ENCODE measurements at places on chromosomes 3 and 15. TPM values are rescaled to one million over a fixed set of nuclear protein-coding genes. Genes with fewer than 3 reads are reported as not detected.

The ZDHHC23 gene
- total RNA-seq: 23.6 TPM

The IP6K2 gene
- 50.2 TPM for total RNA-seq

The ADAMTS7 gene
- 1.0 TPM for total RNA-seq

The SLC9A9 gene
- not detected for total RNA-seq

The OSBPL10 gene
- total RNA-seq: 88.1 TPM

The SEMA6D gene
- 0.03 TPM for total RNA-seq

The ZBED2 gene
- 0.10 TPM for total RNA-seq

- no peaks in the 10 kb centered on the region for H3K27me3 ChIP-seq
- H3K4me3 ChIP-seq: peak overlapping the region; percentile 97
- peaks cover 8% of the 10 kb centered on the region for H3K36me3 ChIP-seq
- peaks cover 6% of the 10 kb centered on the region for H3K4me1 ChIP-seq
Observed at GRCh38 chr3:58307639-58308215, 1.4 kb downstream of the HTD2 start.

DNA sequence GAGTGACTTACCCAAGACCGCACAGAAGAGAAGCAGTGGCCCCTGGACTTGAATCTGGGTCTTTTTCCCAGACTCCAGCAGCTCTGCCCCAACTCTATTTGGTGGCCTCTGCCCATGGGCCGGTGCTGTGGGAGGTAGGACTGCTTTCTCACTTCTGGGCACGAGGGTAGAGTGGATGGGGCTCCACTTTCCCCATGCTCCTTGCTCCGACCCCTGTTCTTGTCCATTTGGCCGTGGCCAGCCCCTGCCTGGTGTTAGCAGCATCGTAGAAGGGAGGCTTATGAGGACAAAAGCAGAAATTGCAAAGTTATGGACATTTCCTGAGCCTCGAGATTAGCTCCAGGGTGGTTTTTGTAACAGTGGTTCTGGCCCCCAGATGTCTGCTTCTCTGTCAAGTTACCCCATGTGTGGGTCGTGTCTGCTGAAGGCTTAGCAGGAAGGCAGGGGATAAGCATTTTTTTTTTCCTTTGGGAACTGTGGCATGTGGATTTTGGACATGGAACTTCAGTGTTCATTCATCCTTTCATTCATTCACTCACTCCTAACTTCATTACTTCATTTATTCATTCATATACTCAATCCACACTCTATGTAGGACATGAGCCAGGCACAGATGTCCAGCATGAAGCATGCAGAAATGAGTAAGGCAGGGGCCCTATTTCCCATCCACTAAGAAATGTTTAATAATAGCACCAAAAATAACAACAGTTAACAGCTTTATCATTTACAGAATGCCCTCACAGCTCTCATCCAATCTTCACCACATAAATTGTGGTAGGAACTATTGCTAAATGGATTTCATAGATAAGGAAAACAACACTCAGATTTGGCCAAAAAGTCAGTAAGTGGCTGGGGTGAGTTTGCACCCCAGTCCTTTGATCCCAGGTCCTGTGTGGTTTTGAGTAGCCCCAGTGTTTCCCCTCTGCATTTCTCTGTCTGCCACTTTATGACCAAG, 180.5 kb downstream of the OPA1 start:
- H3K4me1 ChIP-seq: no peaks in the 10 kb centered on the region
- no peaks in the 10 kb centered on the region for H3K27me3 ChIP-seq
- no peaks in the 10 kb centered on the region for H3K36me3 ChIP-seq
- DNase-seq: no peak
- no peak overlapping the region for H3K4me3 ChIP-seq
- H3K27ac ChIP-seq: no peak overlapping the region

DNA sequence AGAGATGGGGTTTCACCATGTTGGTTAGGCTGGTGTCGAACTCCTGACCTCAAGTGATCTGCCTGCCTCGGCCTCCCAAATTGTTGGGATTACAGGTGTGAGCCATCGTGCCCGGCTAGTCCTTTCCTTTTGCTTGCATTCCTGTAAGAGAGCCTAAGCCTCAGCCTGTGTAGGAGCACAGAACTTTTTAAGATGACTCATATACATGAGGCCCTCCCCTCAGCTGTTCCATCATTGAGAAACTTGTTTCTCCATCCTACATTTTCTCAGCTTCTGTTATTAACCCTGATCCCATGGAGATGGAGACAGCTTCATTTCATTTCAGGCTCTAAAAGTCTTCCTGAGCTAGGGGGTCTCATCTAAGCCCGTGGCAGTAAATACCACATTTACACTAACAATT, 123.3 kb downstream of the PLOD2 start:
- H3K27me3 ChIP-seq: no peaks in the 10 kb centered on the region
- no peaks in the 10 kb centered on the region for H3K4me1 ChIP-seq
- H3K4me3 ChIP-seq: no peak overlapping the region
- DNase-seq: no peak
- H3K36me3 ChIP-seq: no peaks in the 10 kb centered on the region

- no peak overlapping the region for H3K4me3 ChIP-seq
- H3K27me3 ChIP-seq: no peaks in the 10 kb centered on the region
- H3K4me1 ChIP-seq: no peaks in the 10 kb centered on the region
- no peak for DNase-seq
- no peaks in the 10 kb centered on the region for H3K36me3 ChIP-seq
Observed at GRCh38 chr3:42368861-42369260, 41.5 kb downstream of the LYZL4 start.

GRCh38 chr15:98723195-98723594, 74.9 kb downstream of the IGF1R start:
- no peaks in the 10 kb centered on the region for H3K27me3 ChIP-seq
- peak overlapping the region; percentile 72 for H3K27ac ChIP-seq
- no peaks in the 10 kb centered on the region for H3K36me3 ChIP-seq
- peaks cover 83% of the 10 kb centered on the region for H3K4me1 ChIP-seq
- no peak for DNase-seq
- no peak overlapping the region for H3K4me3 ChIP-seq

- H3K4me1 ChIP-seq: peaks cover 15% of the 10 kb centered on the region
- H3K4me3 ChIP-seq: peak overlapping the region; percentile 87
- no peak for DNase-seq
- H3K27ac ChIP-seq: peak overlapping the region; percentile 98
- no peaks in the 10 kb centered on the region for H3K36me3 ChIP-seq
- H3K27me3 ChIP-seq: no peaks in the 10 kb centered on the region
Observed at GRCh38 chr3:100399341-100400071, 1.4 kb downstream of the TOMM70 start.

GRCh38 chr3:11475324-11475723, 168.4 kb downstream of the VGLL4 start:
- peaks cover 15% of the 10 kb centered on the region for H3K4me1 ChIP-seq
- no peak for DNase-seq
- no peaks in the 10 kb centered on the region for H3K27me3 ChIP-seq
- H3K4me3 ChIP-seq: no peak overlapping the region
- no peaks in the 10 kb centered on the region for H3K36me3 ChIP-seq
- H3K27ac ChIP-seq: peak overlapping the region; percentile 15

DNA sequence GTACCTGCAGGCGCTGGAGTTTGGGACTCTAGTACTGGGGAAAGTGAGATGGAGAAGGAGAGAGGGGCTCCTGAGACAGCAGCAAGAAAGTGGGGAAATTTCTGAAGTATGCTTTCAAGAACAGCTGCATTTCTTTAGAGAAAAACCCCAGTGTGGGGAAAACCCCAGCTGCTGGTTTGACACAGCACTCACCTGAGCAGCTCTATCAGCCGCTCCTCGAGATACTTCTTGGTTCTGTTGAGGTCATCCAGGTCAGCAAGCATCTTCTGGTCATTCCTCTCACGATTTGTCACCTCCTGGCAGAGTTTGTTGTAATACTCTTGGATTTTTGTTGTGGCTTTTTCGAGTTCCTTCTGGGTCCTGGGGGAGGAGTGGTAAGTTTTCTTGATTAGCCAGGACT, 18.8 kb downstream of the CXCR6 start:
- H3K27ac ChIP-seq: no peak overlapping the region
- no peaks in the 10 kb centered on the region for H3K4me1 ChIP-seq
- H3K4me3 ChIP-seq: no peak overlapping the region
- no peaks in the 10 kb centered on the region for H3K27me3 ChIP-seq
- DNase-seq: no peak
- H3K36me3 ChIP-seq: no peaks in the 10 kb centered on the region

GRCh38 chr3:184366619-184367289, 5.2 kb downstream of the POLR2H start:
- peaks cover 19% of the 10 kb centered on the region for H3K36me3 ChIP-seq
- no peaks in the 10 kb centered on the region for H3K27me3 ChIP-seq
- no peak overlapping the region for H3K4me3 ChIP-seq
- no peak overlapping the region for H3K27ac ChIP-seq
- H3K4me1 ChIP-seq: peaks cover 15% of the 10 kb centered on the region

- DNase-seq: no peak
- no peak overlapping the region for H3K27ac ChIP-seq
- H3K36me3 ChIP-seq: no peaks in the 10 kb centered on the region
- H3K27me3 ChIP-seq: no peaks in the 10 kb centered on the region
- H3K4me1 ChIP-seq: no peaks in the 10 kb centered on the region
Observed at GRCh38 chr15:27813139-27813538, 286.0 kb downstream of the OCA2 start.

DNA sequence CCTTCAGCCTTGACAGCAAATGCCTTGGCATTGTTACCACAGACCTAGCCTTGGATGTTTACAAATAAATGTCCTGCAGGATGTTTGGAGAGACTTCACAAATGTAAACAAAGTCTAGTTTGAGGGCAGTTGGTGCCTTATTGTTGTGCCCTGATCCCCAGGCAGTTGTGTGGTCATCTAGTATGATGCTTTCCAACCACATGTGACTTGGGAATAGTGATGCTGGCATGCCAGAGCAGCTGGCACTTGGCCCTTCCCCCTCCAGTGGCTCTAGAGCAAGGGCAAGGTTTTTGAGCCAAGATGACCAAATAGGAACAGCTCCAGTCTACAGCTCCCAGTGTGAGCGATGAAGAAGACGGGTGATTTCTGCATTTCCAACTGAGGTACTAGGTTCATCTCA, 258.2 kb downstream of the ADAMTS17 start:
- H3K4me3 ChIP-seq: no peak overlapping the region
- no peaks in the 10 kb centered on the region for H3K4me1 ChIP-seq
- H3K27me3 ChIP-seq: no peaks in the 10 kb centered on the region

- no peak overlapping the region for H3K4me3 ChIP-seq
- no peak for DNase-seq
- H3K36me3 ChIP-seq: no peaks in the 10 kb centered on the region
- H3K4me1 ChIP-seq: no peaks in the 10 kb centered on the region
- no peak overlapping the region for H3K27ac ChIP-seq
Observed at GRCh38 chr3:54831112-54831511, 96.7 kb downstream of the LRTM1 start.

DNA sequence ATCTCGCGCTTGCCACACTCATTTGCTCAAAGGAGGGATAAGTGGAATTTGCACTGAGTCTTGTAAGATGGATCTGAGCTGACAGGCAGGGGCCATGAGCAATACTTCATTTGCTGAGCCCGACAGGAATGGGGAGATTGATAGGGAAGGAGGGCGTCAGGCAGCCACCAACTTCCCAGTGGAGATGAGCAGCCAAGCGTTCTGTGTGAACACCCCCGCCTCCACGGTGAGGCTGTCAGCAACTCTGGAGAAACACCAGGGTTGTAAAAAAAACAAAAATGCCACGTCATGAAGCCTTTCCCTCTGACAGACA, 36.8 kb downstream of the TLE3 start:
- no peaks in the 10 kb centered on the region for H3K4me1 ChIP-seq
- H3K27ac ChIP-seq: no peak overlapping the region
- no peak overlapping the region for H3K4me3 ChIP-seq
- no peaks in the 10 kb centered on the region for H3K27me3 ChIP-seq
- no peak for DNase-seq
- peaks cover 28% of the 10 kb centered on the region for H3K36me3 ChIP-seq

DNA sequence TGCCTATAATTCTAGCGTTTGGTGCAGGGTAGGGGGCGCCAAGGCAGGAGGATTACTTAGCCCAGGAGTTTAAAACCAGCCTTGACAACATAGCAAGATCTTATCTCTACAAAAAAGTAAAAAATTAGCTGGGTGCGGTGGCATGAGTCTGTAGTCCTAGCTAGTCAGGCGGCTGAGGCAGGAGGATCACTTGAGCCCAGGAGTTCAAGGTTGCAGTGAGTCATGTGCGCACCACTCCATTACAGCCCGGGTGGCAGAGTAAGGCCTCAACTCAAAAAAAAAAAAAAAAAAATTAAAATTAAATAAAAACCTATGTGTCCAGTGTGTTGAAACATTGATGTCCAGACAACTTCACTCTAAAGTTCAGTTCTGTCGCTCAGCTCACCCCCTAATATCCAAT, 78.2 kb upstream of the SOX2 start:
- no peak overlapping the region for H3K4me3 ChIP-seq
- no peak overlapping the region for H3K27ac ChIP-seq
- H3K4me1 ChIP-seq: no peaks in the 10 kb centered on the region
- H3K27me3 ChIP-seq: no peaks in the 10 kb centered on the region
- H3K36me3 ChIP-seq: no peaks in the 10 kb centered on the region

DNA sequence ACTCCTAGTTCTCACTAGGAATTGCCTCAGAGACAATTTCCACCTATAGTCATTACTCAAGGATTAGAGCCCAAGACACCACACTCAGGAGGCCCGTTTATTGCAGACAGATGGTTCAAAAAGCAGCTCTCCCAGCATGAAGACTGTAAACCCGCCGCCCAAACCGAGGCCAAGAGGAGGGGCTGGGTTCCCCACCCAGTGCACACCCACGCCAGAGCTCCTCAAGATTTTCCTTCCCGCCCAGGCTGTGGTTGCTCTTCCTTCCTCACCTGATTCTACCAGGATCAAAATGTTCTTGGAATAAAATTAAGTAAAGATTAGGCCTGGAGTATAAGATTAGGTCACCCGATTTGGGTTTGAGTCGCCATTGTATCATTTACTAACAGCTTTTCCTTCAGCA, 364.4 kb downstream of the MECOM start:
- no peaks in the 10 kb centered on the region for H3K4me1 ChIP-seq
- H3K36me3 ChIP-seq: no peaks in the 10 kb centered on the region
- H3K4me3 ChIP-seq: no peak overlapping the region
- peaks cover 3% of the 10 kb centered on the region for H3K27me3 ChIP-seq

DNA sequence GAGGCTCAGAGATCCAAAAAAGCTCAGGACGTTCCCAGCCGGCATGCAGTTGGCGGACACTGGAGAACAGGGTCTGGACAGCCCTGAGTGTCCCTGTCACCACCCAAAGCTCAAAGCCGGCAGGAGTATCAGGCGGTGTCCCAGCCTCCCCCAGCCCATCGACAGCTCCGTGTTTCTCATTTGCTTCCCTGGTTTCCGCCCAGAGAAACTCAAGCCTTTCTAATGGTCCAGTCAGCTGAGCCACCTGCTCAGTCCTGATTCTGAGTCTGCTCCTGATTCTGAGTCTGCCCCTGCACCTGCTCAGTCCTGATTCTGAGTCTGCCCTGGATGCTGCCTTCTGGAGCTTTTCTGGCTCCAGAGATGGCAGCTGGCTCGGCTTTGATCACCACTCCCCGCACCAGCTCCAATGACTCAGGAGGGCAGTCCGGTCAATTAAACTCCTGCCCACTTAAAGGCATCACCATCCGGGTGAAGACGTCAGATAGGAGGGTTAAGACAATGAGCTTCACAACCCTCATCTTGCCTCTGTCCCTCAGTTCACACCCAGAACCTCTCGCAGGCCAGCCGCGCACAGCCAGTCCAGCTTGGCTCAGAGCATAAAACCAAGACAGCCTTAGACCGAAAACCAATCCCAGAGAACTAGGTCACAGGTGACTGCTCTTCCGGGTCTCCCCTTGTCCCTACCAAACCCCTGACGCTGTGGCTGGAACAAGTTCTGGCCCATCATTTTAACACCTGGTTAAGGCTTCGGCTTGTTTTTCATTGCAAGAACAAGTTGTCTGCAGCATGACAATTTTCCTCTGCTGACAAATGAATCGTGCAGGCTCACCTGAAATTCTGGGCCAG, 6.8 kb downstream of the PCSK6 start:
- DNase-seq: no peak
- H3K27ac ChIP-seq: no peak overlapping the region
- no peak overlapping the region for H3K4me3 ChIP-seq
- H3K4me1 ChIP-seq: no peaks in the 10 kb centered on the region
- peaks cover 2% of the 10 kb centered on the region for H3K27me3 ChIP-seq
- H3K36me3 ChIP-seq: no peaks in the 10 kb centered on the region

Data from Panc1 (cell line).